ENCODE measurements at places on chromosomes 4 and X.
A peak's percentile ranks its signal among the peaks of the same experiment; 100 is the strongest.

DNA sequence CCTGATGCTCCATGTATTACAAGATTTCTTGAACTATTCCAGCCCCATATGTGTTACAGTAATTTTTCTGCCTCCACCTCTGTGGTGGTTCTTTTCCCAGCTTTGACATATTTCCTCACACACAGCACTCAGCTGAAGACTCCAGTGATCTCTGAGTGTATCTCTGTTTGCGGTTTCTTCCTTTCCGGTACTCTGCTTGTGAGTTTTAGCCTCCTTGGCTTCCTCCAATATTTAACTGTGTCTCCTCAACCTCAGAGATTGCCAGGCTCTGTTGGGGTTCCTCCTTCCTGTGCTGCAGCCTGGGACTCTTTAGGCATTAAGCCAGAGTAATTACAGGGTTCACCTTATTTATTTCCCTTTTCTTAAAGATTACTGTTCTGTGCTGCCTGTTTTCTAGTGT lies 73.2 kb downstream of the NFKB1 start:
- no peak for DNase-seq

GRCh38 chr4:1124818-1125217 lies 11.5 kb upstream of the RNF212 start:
- DNase-seq = no peak

- DNase-seq = peak; percentile 93
Observed at GRCh38 chrX:111041018-111041462, 55.0 kb upstream of the PAK3 start.

- no peak for DNase-seq
Observed at GRCh38 chr4:16439768-16440167, 213.5 kb upstream of the TAPT1 start.
